Stimulated activated CD8-positive, alpha-beta memory T cell treated with anti-CD3 and anti-CD28 coated beads, Interleukin-2, amount 100 ng/mL, for 1 hour (primary cell): ENCODE measurements at places on chromosomes 4 and X.

GRCh38 chrX:153409414-153410101 lies 1.7 kb upstream of the ZFP92 start:
- DNase-seq, result no peak

DNA sequence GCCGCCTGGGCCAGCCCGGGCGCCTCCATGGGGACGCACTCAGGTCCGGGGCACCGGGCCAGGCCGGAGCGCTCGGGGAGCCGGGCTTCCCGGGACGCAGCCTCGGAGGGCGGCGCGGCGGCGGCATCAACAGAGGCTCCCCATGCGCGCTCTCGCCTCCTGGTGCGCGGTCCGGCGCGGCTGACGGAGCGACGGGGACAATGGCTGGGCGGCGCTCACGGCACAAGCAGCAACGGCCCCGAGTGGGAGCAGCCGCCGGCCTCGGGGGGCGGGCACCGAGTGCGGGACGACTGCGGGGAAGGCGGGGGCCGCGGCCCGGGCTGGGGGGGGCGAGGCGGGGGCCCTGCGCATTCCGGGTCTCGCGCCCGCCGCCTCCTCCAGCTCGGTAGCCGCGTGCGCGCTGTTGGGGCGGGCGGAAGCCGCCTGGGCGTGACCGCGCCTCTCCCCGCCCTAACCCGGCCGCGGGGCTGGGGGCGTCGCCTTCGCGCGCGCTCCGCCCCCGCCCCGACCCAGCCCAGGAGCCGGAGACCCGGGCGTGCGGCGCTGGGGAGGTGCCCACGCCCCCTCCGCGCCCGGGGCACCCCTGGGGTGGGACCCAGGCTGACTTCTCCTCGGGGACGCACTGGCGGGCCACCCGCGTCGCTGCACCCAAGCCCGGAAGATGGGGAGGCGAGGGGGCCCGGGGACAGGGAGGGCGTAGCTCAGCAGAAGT lies at the start of gene PRKX:
PRKX (minus strand) TSS at position 425 of the 712 bp plus-strand sequence; CDS start at position 29, 396 bp downstream.
- DNase-seq, result peak; percentile 57

DNA sequence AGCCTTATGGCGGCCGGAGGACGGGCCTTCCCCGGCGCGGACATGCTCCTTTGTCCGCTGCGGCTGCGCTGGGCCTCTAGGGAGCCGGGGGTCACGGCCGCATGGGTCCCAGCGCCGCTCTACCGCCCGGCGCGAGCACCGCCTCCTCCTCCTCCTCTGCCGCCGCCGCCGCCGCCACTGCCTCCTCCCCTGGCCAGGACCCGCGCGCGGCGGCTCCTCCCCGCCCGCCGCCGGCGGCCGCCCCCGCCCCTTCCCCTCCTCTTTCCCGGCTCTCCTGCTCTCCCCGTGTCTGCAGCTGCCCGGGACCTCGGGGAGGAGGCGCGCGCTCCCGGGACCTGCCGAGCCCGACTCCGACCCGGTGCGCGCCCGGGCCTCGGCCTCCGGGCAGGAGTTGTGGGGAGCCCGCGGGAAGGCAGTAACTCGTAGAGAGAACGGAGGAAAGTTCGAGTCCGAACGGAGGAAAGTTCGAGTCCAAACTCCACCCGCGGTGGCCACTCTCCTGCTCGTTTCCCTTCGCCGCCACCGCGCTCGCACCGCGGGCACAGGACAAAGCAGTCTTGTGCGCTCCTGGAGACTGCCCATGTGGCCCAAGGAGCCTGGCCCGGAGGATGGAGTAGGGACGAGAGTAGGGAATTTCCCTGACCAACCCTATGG lies at the start of gene ADGRA3:
ADGRA3 (minus strand) TSS at position 179 of the 654 bp plus-strand sequence. CDS start 282 bp downstream, outside the sequence.
- DNase-seq, result no peak

GRCh38 chr4:126470862-126471261 lies 1156.1 kb downstream of the FAT4 start:
- no peak for DNase-seq

DNA sequence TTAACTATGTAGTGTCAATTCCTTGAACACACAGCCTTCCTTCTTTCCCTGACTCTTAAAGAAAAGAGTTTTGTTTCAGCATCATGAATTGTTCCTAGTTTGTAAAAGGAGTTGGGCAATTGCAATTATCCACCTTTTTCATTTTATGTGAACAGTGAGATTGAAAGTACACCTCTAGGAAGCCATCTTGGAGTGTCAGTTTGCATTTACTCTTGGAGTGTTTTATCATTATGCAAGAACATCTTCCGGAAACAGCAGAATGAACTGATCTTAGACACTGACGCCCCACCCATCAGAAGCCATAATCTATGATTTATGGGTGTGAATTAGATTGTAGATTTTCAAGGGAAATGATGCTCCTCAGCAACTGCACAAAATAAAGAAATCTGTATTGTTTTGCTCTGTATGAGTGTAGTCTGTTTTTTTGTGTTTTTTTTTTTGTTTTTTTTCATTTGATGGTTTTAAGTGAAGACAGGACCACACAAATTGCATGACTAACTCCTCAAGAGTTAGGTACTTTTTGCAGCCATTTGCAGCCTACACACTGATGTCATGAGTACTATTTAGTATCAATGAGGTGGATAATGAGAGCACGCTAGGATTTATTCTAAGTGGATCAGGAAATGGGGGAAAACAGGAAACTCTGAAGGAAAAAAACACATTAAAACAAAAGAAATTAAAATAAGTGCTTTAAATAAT lies 19.5 kb upstream of the FGF2 start:
- no peak for DNase-seq

- DNase-seq, result no peak
These were observed 207.2 kb downstream of the NLGN4X start for GRCh38 chrX:6021316-6022091.

GRCh38 chrX:84479086-84479485 lies 23.2 kb downstream of the HDX start:
- no peak for DNase-seq

- no peak for DNase-seq
These were observed 30.1 kb downstream of the CYBB start for GRCh38 chrX:37809970-37810369.

DNA sequence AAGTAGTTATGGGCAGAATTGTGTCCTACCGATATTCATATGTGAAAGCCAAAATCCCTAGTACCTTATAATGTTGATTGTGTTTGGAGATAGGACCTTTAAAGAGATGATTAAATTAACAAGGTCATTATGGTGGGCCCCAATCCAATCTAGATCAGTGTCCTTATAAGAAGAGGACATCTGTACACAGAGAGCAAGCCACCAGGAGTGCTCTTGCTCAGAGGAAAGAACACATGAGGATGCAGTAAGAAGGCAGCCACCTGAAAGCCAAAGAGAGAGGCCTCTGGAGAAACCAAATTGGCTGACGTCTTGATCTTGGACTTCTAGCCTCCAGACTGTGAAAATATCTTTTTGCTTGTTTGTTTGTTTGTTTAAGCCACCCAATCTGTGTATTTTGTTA lies 1290.8 kb upstream of the PABPC4L start:
- DNase-seq, result no peak

DNA sequence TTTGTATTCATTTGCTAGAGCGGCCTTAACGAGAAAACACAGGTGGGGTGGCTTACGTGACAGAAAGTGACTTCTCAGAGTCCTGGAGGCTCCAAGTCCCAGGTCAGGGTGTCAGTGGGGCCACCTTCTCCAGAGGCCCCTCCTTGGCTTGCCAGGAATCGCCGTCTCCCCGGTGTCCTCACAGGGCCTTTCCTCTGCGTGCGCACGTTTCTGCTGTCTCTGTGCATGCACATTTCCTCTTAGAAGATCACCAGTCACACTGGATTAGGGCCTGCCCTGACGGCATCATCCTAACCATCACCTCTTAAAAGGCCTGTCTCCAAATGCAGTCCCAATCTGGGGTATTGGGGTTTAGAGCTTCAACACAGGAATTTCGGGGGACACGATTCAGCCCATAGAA lies 63.8 kb upstream of the HELT start:
- no peak for DNase-seq

DNA sequence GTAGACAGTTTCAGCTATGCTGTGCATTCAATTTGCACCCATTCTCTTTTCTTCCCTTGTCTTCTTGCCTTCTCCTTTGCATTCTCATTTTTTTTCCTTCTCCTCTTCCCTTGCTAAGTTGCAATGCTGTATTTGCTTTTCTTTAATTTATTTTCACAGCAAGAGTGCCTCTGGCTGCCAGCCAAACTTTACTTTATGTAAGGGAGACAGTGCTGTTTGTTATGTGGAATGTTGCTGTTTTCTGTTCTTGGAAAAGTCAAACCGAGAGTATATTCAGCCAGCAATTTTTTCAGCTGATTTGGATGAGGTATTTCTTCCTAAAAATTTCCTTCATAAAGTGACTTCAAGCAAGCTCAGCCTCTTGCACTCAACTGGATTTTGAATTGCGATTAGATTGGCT lies 1293.4 kb downstream of the ARAP2 start:
- no peak for DNase-seq

GRCh38 chrX:14359316-14359715 lies 170.0 kb upstream of the GLRA2 start:
- no peak for DNase-seq

DNA sequence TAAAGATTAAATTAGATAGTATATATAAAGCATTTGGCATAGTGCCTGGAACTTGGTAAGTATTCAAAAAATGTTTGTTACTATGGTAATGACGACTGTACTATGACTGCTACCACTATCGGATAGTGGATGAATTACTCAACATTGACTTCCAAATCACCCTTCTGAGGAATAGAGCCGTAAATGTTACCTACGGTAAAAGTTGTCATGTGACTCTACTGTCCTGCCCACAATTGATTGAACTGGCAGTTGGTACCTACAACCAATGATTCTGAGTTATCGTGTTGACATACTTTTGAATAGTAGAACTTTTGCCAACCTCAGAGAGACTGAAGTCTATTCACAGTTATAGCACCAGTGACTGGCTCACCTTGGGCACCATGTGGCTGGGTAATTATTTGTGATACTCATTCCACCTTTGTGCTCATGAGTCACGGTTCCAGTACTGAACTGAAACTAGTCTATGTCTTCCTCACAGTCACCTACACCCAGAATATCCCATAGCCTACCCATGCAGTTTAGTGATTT lies 185.5 kb upstream of the PITX2 start:
- DNase-seq, result no peak
